ENCODE measurements at places on chromosomes 16 and 17.

GRCh38 chr16:57062329-57062728 lies 30.1 kb upstream of the CPNE2 start:
- no peak for DNase-seq

- no peak for DNase-seq
These were observed 19.7 kb upstream of the TEX2 start for GRCh38 chr17:64282753-64283080.

DNA sequence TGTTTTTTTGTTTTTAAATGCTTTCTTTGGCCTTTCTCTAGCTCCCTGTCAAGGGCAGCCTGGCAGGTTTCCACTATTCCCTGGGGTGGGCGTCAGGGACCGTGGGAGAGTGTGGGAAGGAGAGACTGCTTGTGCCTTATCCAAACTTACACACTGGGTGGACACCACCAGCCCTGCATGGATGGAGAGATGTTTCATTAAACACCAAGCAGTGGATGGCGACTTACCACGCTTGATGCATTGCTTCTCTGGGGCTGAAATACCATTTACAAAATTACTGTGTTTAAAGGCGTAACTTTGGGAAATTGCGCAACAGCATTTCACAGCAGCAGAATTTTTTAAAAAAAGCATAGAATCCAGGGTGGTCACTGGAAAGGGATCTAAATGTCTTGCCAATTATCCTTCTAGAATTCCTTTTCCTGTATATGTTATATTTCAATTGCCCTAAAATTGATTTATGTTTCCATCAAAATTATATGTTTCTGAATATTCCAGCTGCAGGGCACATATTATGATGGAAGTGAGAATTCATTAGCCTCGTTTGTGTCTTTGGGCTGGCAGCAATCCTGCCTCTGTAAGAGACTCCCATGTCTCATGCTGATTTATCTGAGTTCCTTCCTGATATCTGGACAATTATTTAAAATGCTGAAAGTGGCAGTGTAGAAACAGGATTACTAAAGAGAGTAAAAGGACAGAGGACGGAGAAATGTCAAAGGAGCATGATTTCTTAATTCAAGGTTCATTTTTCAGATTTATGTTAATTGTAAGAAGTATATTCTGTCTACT lies 247.3 kb downstream of the GRIN2A start:
- no peak for DNase-seq

DNA sequence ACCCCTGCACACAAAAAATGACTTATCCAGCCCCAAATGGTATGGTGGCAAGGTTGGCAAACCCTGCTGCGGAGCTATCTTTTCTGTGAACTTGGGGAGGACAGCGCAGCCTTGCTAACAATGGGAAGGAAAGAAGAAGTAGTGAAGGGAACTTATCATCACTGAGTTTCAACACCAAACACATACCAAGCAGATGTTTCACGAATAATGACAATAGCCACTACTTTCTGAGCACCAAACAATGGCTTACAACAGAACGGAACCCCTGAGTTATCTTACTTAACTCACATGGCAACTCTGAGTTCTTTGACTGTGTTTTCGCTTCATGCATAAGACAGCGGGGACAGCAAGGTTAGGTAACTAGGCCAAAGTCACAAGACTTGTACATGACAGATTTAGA lies 148.9 kb downstream of the XYLT1 start:
- DNase-seq = no peak

DNA sequence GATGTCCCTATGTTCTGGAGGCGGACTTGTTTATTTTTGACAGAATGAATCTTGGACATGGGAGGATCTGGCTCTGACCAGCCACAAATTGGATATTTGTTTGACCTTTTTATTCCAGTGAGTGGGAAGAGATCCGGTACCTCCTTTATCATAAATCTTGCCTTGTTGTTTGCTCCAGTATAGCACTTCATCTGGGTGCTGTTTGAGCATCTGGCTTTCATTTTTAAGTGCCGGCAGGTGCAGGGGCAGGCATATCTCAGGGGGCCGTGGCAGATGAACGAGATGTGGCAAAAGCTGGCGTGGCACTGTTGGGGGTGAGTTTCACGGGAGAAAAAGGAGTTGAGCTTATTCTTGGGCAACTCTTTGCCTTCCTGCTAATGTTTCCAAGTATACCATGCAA lies 37.8 kb downstream of the MSI2 start:
- DNase-seq = no peak

GRCh38 chr17:74563358-74563757 lies 4.0 kb downstream of the CD300H start:
- no peak for DNase-seq

- DNase-seq = no peak
These were observed 35.0 kb upstream of the ALKBH5 start for GRCh38 chr17:18148586-18148985.

GRCh38 chr17:65657251-65657828 lies 95.9 kb upstream of the AXIN2 start:
- no peak for DNase-seq

DNA sequence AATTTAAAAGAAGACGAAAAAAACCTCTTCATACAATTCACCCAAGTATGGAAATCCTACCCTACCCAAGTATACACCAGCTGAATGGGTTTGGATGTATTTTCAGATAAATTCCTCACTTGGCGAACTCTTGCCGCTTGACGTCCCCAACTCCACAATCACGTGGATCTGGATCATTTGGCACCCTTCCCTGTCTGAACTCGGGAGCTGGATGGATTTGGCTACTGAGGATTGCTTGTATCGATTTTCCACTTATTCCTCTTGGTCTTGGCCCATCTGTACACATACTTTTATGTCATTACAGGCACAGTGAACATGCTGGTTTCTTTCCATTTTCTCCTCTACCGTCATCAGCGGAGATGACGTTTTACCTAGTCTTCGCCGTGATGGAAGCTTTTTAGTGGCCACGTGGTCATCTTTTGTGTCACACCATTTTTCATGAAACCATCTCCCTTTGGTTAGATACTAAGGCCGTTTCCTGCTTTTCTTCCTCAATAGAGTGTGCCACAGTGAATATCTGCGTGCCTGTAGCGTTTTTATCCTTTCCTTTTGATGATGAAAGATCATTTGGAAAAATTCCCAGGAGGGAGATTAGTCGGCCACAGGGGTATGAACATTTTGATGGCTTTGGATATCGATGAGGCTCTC lies 47.1 kb downstream of the CMIP start:
- DNase-seq = no peak

GRCh38 chr16:59849716-59850115 lies 1115.6 kb upstream of the GOT2 start:
- no peak for DNase-seq

DNA sequence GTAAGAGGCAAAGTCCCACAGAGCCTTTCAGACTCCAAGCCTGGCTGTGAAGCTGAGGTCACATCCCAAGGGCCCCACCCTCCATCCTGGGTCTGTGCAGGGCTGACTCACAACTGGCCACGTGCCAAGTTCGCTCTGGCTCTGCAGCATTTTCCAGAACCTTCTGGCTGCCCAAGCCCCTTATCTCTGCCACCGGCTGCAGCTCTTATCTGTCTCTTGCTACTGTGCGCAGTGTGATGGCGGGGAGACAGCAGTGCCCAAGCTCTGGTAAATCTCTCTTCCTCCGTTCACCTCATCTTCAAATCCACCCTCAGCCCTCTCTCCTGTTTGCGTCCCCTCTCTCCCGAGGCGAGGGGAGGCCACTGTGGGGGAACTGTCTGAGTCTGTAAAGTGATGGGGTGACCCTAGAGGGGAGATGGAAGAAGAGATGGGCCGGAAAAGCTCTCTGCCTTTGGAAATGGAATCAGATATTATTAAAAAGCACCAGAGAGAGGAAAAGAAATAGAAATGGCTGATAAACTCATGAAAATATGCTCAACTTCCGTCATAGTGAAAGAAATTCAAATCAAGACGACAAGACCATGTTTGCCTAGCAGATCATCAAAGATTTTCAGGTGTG lies 162.7 kb upstream of the CDC42EP4 start:
- no peak for DNase-seq

- DNase-seq = peak; percentile 58
These were observed 48.8 kb downstream of the SDK2 start for GRCh38 chr17:73595479-73595878.

GRCh38 chr17:881778-882177 lies 97.8 kb downstream of the NXN start:
- DNase-seq = no peak

GRCh38 chr17:81328978-81329926 lies 34.1 kb upstream of the SLC38A10 start:
- no peak for DNase-seq

- no peak for DNase-seq
These were observed 33.7 kb upstream of the ZC3H18 start for GRCh38 chr16:88536510-88536909.

DNA sequence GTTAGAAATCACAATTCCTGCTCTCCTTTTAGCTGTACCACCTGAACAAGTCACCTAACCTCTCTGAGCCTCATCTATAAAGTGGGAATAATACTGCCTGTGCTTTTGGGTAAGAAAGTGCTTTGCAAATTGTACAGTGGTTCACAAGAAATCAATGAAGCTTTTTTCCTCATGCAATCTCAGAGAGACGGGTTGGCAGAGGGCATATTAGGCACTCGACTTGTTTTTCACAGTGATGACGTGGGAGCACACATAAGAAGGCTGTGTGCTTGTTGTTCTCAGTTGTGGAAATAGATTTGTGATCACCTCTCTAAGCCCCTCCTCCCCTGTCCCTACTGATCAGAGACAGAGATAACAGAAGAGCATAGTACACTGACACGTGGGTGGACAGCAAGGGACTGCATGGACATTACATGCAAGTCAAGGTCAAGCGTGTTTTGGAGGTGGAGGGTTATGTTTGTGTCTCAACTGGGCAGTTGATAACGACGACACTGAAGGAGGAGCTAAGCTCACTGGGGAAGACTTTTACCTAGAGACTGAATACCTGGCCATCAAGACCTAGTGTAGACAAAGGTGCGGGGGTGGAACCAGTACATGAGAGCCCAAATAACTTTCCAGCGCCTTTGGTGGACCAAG lies 1.7 kb upstream of the GPT2 start:
- no peak for DNase-seq

GRCh38 chr17:45857977-45858708 lies 13.5 kb downstream of the SPPL2C start:
- no peak for DNase-seq
